ENCODE measurements at places on chromosomes 12 and 14.
A peak's percentile ranks its signal among the peaks of the same experiment; 100 is the strongest.

GRCh38 chr14:32121536-32121935 lies 44.4 kb downstream of the ARHGAP5 start:
- DNase-seq, result no peak

GRCh38 chr12:6363330-6364043 lies 11.9 kb downstream of the SCNN1A start:
- DNase-seq, result no peak

DNA sequence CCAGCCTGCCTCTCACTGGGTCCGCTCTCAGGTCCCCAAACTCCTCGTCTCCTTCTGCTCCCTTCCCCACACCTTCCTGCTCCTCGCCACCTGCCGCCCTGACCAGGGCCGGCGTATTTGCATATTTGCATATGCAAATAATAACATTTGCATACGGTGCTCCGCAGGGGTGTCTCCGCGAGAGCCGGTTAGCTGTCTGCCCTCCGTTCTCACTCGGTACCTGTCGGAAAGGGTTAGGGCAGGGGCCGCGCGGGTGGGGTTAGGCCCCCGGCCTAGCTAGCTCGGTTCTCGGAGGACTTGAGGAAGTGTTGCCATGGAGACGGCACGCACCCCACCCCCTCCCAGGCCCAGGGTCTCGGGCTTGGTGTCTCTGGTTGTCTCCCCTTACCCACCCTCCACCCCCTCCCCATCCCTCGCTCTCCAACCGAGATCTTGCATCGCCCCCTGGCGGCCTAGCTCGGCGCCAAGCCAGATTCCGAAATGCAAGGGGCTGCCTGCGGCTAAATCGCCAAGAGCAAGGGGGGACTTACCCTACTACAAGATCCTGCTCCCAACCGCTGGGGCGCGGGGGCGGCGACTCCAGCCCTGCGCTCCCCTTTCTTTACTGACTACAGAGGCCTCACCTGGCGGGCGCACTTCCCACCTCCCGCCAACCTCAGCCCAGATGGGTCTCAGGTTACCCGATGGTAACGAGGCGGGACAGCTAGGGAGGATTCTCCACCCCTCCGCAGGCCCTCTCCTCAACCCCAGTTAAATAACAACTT lies 8.1 kb downstream of the STAC3 start:
- DNase-seq, result peak; percentile 90

DNA sequence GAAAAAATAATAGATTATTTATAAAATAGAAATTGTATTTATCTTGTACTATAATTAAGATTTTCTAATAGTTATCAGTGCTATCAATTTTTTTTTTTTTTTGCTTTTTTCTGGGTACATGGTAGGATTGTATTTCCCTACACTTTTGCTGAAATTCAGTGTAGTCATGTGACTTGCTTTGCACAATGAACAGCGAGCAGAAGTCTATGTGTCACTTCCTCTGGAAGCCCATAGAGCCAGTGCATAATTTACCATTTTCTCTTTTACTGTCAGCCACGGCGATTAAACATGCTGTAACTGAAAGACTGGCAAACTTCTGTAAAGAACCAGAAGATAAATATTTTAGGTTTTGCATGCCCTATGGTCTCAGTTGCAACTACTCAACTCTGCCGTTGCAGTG lies 80.8 kb upstream of the PPP1R12A start:
- no peak for DNase-seq

DNA sequence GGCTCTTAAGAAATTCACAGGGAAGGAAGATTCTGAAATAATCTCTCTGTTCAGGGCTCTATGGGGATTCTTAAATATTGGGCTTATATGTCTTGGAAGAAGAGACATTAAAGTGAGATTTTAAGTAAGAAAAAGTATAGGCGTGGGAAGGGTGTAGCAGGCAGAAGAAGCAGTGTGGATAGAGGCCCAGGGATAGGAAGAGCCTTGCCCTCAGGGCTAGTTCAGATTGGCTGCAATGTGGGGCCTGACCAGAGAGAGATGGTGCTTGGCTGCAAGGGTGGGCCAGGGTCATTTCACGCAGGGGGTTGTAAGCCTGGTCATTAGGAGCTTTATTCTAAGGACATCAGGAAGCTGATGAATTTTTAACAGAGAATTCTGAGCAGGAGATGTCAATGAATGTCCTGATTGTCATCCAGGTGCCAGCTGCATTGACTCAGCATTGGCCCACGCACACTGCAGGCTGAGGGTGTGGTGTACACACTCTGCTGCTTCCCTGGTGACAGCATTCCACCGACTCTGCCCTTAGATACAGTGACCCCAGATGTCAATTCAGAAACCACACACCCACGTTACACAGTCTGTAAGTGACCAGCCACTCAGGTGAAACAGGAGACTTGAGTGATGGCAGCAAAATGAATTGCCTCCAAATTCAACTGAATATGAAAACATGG lies 582.5 kb downstream of the NRXN3 start:
- DNase-seq, result no peak

- no peak for DNase-seq
Observed at GRCh38 chr14:54788701-54789100, 113.9 kb downstream of the GCH1 start.

DNA sequence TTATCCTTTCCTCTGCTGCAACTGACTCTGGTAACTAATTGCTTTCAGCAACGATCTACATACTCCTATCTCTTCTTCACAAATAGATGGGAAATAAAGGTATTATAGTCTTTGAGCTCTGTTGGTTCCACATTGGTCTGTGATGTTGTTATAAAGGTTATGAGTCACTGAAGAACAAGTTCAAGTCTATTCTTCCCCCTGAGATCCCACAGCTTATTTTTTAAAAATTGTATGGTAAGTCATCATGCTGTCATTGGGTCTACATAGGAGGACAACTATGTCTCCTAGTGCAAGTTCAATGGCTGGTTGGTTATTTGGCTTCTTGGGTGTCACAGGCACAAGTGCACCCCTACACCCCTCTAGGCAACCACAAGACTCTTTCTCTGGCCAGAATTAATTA lies 49.6 kb upstream of the PTCSC3 start:
- no peak for DNase-seq

- no peak for DNase-seq
Observed at GRCh38 chr12:793711-794110, 41.3 kb downstream of the WNK1 start.

Data from NT2/D1 (cell line).